ENCODE measurements at places on chromosomes 7 and 10.
A peak's percentile ranks its signal among the peaks of the same experiment; 100 is the strongest.

DNA sequence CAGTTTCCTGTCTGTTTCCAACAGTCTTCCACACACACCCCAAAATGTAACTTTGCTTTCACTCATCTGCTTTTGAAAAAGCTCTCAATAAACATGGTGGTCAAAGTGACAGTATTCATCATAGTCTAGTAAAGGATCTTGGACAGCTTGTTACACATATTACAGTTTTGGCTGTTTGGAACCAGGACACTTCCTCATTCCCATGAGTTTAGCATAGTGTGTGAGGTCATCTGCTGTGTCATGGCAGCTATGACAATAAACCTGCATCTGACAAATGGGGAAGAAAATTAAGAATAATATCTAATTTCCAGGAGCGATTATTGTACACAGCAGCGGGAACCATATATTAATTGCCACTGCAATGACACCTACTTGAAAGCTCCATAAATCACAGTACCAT lies 184.3 kb upstream of the SLC26A5 start:
- DNase-seq: no peak

GRCh38 chr7:95609277-95609971 lies 13.1 kb upstream of the PDK4 start:
- no peak for DNase-seq

DNA sequence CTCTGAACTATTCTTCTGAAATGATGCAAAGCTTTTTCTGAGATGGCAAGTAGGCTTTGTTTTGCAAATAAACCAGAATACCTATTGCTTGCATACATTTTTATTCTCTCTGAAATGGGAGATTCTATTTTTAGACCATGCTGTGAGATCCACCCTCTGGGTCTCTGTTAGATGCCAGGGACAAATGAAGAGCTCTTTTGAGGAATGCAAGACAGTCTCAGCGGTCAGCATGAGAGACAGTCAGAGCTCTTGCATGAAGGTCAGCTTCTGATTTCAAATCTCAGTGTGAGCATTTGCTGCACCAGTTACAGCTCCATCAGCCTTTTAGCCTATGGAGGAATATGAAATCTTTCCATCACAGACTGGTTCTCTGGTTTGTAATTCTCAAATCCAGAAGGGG lies 429.9 kb upstream of the KLF6 start:
- DNase-seq: no peak

- DNase-seq: peak; percentile 7
Measured at GRCh38 chr10:101258179-101258885, 29.1 kb upstream of the LBX1 start.

- no peak for DNase-seq
Measured at GRCh38 chr10:127353544-127353943, 157.2 kb upstream of the INSYN2A start.

DNA sequence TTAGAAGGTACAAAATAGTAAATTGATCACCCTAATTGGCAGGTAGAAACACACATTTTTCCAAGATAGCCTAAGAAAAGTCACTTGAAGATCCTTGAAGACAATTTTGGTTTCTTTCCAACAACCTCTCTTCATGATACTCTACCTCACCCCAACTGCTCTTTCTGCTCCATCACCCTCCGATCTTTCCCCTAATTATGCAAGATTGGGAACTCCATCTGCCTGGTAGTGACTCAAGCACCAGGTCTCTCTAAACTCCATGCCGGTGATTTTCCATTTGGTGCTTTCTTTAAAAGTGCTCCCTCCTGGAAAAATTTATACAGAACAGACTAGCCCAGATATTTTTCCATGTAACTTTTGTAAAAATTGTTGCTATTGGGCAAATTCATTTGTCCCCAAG lies 1.1 kb upstream of the AKR1B1 start:
- DNase-seq: no peak

- DNase-seq: no peak
Measured at GRCh38 chr10:60916025-60916424, 28.0 kb downstream of the RHOBTB1 start.

- no peak for DNase-seq
Measured at GRCh38 chr10:91073286-91073979, 147.0 kb upstream of the PCGF5 start.

- no peak for DNase-seq
Measured at GRCh38 chr7:7486362-7486761, 49.3 kb downstream of the COL28A1 start.

DNA sequence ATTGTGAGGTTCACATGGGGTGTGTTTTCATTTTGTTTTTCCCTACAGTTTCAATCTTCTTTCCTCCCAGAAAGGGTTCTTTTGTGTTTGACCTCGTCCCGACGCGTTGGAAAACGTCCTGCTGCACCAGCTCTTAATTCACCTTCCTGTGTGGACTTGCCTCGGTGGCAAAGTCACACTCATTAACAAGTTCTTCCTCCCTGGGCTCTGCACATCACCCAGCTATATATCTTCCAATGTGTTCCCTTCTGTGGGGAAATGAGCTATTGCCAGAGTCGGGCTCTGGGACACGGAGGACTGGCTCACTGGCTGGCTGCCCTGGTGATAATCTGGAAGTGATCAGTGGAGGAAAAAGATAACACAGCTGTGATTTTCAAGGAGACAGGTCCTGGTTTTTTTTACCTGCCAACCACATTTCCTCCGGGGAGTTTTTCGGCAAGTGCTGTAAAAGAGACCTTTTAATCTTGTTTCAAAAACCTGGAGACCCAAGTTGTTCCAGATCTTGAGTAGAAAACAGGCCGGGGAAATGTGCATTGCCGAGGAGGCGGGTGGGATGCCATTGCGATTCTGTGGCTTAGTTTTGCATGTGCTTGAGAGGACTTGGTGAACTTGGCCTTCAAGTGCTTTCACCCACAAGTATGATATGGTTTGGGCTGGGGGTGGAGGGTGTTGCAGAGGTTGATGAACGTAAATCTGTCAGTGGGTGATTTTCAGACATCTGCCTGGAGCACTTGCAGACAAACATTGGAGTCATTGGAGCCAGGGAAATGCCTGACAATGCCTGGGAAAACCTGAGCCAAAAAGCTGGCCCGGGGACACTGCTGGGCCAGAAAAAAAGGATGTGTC lies 96.5 kb upstream of the CREB5 start:
- DNase-seq: no peak

GRCh38 chr10:88943778-88944177 lies 8.8 kb downstream of the ACTA2 start:
- DNase-seq: no peak

DNA sequence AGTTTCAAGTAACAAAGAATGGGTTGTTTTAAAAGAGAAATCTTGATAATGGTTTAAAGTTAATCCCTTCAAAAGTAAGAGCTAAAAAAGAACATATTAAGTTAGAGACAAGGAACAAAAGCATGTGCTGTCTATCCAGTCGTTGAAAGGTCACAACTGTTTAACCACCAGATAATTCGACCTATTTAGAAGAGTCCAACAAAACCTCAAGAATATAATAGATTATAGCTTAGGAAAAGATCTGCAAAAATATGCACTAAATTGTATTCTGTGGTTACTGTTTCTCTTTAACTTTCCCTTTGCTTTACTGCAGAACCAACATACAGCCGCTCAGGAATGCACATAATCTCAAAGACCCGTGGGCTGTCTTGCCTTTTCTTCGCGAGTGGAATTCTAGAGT lies 74.9 kb downstream of the PCGF5 start:
- no peak for DNase-seq

DNA sequence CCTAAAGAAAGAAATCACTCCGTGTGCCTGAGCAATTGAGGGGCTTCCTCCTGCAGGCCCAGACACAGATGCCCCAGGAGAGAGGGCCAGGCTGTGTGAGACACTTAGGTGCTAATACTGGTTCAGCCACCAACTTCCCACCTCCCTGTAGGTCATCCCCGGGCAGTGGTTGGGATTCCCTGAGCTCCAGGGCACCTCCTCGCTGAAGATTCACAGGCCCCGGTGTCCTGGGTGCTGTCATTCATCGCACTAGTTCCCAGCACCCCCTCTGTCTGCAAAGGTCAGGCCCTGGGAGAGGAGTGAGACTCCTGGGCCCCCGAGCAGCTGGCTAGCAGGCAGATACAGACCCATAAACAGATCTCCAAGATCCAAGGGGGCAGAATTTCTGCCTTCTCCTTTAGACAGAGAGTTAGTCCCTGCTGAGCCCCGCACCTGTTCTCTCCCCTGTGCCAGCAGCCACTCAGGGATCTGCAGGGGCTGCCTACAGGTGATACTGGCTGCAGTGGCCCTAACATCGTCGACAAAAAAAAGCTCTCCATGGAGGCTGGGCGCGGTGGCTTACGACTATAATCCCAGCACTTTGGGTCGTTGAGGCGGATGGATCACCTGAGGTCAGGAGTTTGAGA lies 38.2 kb upstream of the GTF2I start:
- DNase-seq: no peak

- DNase-seq: no peak
Measured at GRCh38 chr10:42952931-42953683, 123.8 kb upstream of the RET start.

DNA sequence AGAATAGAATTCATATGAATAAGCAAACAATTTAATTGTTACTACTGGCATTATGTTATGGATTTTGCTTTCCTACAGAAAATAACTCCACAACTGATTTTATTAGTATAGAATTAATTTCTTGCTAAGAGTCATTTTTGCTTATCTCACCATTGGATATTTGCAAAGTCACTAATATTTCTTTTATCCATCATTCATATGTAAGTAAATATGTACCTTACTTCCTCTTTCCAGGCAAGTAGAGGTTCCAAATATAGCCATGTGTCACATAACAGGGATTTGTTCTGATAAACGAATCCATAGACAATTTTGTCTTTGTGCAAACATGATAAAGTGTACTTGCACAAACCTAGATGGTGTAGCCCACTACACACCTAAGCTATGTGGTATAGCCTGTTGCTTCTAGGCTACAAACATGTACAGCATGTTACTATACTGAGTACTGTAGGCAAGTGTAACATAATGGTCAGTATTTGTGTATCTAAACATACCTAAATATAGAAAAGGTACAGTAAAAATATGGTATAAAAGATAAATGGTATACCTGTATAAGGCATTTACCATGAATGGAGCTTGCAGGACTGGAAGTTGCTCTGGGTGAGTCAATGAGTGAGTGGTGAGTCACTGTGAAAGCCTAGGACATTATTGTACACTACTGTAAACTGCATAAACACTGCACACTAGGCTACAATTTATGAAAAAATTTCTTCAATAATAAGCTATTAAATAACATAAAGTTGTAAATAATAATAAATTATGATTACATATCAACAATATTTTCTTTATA lies 18.3 kb downstream of the KLLN start:
- DNase-seq: no peak

DNA sequence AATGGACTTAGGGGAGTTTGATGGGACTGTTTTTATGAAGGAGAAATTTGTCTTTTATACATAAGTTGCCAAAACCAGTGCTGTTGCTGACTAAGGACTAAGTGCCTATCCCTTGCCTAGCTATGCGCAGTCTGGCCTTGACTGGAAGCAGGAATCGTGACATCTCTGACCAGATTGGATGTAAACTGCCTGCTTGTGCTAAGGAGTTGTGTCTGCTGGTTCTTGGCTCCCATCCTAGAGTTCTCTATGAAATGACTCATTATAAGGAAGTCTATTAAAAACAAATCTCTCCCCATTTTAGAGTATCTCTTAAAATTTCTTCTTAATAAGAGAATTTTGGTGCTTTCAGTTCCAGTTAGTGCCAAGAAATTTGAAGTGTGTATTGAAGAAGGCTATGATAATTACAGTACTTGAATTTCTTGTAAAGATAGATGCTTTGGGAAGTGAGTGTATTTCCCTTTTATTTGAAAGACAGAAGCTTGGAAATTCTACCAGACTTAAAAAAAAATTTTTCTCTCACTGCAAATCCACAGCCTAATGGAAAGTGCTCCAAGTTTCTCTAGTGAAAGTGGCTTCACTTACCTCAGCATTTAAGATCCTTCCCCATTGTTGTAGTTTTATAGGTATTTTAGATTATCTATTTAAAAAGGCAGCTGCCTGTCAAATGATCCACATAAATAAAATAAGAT lies 77.6 kb downstream of the BICC1 start:
- DNase-seq: no peak

- DNase-seq: no peak
Measured at GRCh38 chr10:43930777-43931176, 282.1 kb upstream of the ZNF32 start.

DNA sequence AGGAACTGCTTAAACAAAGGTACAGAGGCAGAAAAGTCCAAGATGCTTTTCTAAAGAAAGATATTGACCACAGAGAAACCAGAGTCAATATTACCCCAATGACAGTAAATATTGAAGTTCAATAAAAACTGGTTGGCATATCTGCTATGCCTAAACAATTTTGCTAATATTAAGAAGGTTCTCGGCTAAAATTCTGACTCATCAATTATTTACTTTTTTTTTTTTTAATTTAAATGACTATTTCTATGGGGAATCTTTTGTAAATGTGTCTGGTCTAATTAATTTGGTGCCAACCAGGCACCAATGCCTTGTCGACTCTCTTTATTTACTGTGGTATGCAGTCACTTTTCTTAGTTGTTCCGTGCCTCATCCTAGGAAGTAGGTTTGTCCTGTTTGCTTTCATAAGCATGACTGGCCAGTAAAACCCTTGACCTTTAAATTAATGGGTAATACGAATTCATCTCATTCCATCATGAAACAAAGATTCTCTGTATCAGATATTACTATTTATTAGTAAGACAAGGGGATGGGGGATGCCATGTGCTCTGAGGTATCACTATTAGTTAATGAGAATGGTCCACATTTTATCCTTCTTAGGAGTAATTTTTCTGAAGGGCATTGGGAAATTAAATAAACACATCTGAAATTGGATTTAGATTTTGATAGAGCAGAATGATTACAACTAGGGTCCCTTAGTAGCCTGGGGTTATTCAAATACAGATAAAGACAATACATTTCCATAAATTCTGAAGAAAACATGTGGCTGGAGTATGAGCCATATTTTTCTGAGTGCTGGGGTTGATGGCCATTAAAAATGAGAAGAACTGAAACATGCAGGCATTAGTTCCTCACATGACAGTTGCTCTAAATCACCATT lies 154.4 kb downstream of the VTI1A start:
- DNase-seq: no peak

DNA sequence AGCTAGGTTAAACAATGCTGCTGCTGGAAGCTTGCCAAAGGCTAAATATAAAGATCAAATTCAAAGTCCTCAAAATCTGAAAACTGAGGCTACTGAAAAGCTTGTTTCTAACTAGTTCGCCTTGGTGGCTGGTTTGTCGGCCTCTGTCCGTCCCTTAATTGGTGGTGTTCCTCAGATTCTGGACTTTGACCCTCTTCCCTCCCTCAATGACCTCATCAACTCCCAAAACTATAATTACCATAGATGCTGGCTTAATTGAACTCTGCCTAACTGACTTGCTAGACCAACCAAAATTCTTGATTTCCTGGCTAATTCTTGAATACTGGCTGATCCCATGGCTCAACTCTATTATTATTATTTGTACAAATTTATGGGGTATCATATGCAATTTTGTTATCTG lies 15.6 kb downstream of the ARHGAP21 start:
- no peak for DNase-seq

DNA sequence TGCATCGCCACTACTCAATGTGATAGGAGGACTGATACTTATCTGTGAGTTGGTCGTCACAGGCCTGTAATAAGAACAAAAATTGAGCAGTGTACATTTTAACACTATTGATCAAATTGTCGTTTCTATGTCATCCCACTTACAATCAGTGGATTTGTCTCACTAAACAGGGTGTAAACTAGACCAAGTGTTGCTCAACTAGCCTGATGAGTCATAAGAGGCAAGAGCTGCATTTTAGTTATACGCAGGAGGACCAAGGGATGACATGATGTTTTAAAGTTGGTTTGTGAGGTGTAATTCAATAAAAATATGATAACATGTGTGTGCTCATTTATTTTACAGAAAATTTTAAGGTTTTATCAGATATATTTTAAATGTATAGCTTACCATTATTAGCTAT lies 1239.2 kb downstream of the REEP3 start:
- DNase-seq: no peak
